ENCODE measurements at places on chromosomes 4 and X.

DNA sequence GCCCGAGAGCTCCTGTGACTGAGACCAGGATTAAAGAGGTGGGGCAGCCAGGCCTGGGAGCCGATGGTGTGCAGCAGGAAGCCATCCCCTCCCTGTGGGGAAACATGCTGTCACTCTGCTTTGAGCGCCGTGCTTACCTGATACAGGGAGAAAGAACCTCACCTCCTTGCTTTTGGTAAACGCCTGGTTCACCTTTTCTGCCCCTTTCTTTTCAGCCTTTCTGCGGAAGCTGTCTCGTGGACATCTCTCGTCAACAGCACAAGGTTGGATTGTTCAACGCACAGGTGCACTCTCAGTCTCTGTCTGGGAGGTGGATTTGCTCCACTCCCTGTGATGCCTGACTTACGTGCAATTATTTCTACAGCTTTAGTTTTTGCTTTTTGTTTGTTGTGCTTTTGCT lies 12.0 kb downstream of the ZFYVE28 start:
- DNase-seq = no peak

GRCh38 chr4:61890321-61890720 lies 690.2 kb downstream of the ADGRL3 start:
- no peak for DNase-seq

DNA sequence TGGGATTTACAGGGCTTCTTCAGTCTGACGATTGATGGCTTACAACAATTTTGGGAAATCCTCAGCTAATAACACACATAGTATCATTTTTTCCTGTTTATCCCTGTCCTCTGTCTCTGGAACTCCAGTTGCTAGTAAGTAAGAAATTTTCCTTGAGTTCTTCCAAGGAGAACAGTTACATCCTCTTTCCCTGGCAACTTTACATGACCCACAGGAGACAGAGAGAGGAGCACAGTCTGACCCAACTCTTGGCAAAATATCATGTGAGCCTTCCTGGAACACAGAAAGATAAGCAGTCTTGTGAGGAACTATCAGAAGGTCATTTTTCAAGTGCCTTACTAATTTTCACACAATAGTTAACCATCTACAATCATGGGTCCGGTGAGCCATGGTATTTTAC lies 578.7 kb upstream of the PABPC4L start:
- no peak for DNase-seq

DNA sequence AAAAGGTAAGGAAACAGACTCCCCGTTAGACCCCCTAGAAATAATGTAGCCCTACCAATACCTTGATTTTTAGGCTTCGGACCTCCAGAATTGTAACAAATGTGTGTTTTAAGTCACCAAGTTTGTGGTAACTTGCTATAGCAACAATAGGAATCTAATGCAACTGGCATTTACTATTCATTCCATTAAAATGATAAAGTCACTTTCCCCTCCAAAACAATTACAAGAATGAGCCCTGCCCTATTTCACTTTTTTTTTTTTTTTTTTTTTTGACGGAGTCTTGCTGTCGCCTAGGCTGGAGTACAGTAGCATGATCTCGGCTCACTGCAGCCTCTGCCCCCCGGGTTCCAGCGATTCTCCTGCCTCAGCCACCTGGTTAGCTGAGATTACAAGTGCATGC lies 3.5 kb upstream of the DDX60L start:
- DNase-seq = no peak

DNA sequence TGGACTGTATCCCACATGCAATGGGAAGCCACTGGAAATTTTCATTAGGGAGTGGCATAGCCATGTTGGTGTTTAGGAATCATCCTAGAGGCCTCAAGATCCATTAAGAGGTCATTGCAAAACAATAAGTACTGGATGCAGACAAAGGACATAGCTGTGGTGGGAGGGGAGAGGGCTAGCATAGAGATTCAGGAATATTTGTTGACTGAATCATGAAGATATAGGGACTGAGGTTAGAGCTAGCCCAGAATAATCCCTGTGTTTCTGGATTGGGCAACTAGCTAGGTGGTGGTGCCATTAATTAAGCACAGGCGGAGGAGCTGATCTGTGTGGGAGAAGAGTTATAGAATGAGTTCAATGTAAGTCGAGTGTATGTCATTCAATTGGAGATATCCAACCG lies 135.0 kb downstream of the RAB28 start:
- no peak for DNase-seq

Data from NCI-H1092 (cell line).